ENCODE measurements at places on chromosomes 1 and 21.

DNA sequence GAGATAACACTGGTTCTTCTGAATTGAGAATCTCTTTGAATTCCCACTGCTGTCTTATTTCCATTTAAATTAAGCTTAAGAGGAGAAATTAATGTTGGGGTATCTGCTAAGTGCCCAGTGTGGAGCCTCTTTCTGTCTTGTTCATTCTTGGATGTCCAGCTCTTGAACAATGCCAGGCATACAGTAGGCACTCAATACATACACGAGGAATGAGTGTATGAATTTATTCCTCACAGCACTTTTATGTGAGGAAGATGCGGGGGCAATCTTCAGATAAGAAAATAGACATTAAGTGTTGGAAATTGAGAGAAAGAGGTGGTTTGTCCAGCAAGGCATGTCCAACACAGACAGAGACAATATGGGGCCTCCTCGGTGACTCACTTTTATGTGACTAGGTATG, 11.8 kb upstream of the ATF3 start:
- no peak for DNase-seq

DNA sequence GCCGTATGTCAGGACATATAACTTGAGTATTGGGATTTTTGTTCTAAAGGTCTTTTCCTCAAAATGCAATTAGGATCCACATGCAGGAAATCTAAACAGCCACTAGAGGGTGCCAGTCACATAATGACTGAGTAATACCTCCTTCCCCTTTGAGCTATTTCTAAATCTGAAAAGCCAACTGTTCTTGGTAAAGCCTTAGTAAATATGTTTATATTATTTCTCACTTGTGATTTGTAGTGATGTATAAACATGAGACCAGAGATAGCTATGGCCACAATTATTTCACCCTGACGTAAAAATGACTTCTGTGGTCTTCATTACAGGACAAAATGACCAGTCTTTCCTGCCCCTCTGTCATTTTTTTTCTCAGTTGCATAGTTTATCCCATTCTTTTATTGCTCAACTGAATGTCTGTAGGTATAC, 41.0 kb upstream of the DR1 start:
- DNase-seq, result peak; percentile 47

DNA sequence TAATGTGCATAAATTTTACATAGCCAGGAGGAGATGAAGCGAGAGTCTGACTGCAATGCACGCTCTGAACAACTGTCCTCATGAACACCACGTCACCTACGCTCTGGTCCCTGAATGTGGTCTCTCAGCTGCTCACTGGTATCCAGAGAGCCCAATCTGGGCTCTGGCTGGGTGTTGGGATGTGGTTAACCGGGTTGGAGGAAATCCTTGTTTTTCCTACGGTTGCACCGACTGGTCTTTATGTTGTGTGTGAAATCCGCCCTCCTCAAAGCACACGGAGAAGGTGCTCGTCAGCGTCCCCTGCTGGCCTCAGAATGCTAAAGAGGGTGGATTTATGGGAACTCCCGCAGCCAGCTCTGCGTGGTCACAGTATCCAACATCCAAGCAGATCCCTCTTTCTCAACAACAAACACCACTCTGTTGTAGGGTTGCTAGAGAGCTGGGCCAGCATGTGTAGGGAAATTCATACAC, 51.8 kb upstream of the FAM89A start:
- DNase-seq, result peak; percentile 46

DNA sequence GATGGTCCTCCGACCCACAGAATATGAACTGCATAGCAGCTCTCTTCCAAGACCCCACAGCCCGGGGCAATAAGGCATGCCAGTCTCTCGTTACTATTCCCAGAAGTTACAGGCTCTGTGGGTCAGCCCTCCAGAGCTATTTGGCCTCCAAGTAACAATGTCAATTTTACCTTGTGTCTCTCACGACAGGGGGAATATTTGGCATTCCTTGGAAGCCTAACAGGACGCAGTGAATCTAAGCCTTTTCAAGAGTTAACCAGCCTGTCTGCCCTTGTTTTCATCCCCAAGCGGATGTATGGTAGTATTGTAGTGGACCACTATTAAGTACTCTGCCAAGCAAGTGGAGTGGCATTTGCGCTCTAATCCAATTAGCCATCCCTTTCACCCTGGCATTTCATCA, 24.4 kb upstream of the GNG4 start:
- DNase-seq, result no peak

DNA sequence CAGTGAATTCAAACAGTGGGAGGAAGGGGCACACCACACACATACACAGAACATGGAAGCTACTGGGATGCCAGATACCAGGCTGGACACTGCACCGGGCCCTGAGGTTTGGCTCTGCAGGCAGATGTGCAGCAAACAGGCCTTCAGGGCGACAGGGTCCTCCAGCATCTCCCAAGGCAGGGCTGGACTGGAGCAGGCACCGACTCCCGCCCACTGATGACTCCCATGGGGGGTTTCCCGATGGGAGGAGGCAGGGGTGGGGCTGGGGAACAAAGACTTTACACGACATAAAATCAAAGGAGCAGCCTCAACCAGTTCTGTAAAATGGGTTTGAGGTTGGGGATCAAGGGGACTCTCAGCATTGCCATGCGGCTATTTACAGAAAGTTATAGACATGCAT, 118.1 kb downstream of the SYT2 start:
- DNase-seq, result no peak
